ENCODE measurements at places on chromosomes 11 and 22.

- no peak for DNase-seq
These were observed 34.7 kb upstream of the RFPL3 start for GRCh38 chr22:32322986-32323385.

DNA sequence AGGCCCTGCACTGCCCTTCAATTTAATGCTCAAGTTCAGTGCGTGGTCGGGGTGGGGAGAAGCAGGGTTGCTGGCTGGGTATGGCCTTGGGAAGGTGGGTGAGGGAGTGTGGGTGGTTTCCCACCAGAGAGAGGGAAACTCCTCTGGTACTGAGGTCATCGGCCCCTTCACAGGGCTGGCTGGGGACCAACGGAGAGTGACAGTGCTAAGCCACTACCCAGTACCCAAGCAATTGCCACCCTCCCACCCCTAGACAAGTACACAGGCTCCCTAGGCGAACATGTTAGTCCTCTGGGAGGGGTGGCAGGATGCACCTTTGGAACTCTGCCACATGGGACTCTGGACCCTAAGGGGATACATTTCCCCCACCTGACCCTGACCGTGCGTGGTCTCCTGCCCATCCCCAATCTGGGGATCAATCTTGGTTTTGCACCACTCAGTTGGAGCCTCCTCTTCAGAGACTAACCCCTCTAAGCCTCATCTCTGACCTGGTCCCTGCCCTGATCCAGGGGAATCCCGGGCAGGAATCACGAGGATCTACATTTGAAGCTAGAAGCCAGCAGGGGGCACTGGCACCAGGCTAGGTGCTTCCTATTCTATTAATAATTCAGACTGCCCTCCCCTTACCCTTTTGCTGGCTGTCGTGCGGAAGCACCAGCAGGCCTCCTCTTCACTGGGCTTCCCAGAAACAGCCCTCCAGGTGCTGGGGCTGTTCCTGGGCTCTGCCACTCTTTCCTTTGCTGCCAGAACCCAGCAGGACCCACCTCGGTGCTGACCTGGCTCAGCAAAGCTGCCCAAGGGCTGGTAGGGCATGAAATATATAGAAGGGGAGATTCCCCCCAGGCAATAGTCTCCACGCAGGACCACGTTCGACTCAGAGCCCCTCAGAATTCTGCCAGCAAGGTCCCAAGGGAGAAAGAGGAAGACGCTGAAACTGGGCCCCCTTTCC lies 377.7 kb downstream of the TENM4 start:
- DNase-seq = no peak

DNA sequence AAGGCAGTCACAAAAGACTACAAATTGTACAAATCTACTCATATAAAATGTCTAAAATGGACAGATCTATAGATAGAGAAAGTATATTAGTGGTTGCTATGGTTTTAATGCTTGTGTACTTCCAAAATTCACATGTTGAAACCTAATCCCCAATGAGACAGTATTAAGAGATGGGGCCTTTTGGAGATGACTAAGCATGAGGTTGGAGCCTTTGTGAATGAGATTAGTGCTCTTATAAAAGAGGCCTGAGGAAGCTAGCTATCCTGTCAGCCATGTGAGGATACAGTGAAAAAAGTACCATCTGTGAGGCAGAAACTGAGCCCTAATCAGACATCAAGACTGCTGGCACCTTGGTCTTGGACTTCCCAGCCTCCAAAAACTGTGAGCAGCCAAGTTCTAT lies 82.6 kb downstream of the CYP2R1 start:
- DNase-seq = no peak

DNA sequence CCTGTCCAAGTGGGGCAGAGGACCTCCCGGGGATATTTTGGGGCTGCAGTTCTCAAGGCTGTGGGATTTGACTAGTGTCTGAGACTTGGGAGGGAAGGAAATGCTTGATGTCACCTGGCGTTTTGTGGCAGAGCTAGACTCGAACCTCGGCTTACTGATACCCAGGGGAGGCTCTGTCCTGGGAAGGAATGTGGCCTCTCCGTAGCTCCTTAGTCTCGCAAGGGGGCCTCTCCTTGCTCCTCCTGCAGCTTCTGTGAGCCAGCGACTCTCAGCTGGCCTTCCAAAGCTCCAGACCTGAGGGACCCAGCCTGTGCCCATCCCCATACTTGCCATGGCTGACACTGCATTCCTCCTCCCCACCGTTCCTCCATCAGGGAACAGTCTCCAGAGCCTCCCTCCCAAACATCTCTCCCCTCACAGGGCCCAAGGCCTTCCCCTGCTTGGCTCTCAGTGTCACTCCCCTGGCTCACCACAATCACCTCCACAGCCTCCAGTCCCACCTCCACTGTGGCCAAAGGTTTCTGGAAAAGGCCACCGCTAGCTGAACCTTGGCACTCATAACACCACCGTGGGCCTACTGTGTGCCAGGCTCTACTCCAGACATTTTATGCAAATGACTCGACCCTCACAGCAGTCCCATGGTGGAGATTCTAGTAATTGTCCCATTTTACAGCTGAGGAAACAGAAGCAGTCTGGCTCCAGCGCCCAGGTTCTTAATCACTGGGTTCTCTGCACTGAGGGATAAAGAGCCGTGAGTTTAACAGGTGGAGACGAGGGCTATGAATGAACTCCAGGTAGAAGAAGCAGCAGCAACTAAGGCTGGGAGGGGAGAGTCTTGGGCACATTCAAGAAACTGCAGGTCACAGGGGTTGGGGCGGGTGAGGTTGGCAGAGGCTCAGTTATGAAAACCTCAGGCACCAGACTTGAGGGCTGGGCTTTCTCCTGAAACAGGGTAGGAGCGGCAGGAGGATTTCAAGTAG lies 12.1 kb downstream of the P2RY2 start:
- DNase-seq = peak; percentile 55

DNA sequence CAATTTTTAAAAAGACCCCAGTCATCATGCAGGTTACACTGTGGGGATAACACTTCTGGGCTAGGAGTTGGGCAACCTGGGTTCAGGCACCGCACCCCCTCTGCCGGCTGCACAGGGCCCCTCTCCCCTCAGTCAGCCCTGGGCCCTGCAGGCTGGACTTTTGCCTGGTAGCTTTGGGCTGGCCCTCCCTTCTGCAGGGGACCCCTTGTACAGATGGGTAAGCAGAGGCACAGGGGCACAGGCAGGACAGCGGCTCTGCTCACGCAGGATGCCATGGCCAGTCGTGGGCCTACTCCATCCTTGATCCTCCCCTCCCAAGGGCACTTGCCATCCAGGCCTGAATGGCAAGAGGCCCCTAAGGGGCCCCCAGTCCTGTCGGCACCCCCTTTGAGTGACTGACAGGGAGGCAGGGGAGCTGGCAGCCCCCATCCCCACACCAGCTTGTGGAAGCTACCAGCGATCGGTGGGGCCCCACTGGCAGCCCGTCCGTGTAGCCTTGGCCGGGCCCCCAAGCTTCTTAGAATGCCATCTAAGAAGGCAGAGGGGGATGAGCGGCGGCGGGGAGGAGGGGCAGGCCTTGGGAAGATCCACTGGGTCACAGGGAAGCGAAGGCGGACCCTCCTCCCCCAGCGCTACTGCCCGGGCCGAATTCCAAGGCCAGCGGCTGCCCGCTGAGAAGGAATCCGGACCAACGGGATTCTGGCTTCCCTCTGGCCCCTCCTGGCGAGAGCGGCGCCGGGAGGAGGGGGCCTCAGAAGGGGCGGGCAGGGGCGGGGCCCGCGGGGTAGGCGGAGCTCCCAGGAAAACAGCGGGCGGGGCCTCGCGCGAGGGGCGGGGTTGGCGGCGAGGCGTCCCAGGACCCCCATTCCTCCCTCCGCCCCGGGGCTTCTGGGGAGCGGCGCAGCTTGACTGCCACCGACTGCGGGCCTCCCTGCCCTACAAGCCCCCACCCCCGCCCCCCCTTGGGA lies 6.8 kb upstream of the CHKA start:
- no peak for DNase-seq

- DNase-seq = no peak
These were observed 2.6 kb upstream of the NPTXR start for GRCh38 chr22:38846412-38846811.

GRCh38 chr11:63652671-63653070 lies 18.5 kb downstream of the ATL3 start:
- no peak for DNase-seq

DNA sequence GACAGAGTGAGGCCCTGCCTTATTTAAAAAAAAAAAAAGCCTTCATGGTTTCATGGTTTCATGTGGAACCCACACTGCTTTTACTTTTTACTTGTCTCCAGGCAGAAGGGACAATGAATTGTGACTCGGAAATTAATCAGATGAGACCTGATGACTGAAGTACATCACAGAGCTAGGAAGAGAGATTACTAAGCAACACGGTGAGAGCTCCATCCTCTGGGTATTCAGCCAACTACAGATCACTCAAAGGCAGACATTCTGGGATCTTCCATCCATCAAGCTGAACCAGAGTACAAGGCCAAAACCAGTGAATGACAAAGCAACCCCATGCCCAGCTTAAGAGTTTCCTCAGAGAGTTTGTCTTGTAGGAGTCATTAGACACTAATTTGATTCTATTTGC lies 433.2 kb downstream of the SOX6 start:
- DNase-seq = no peak

GRCh38 chr11:82474876-82475275 lies 258.8 kb downstream of the FAM181B start:
- DNase-seq = no peak
